Nasal cavity respiratory epithelium epithelial cell of viscerocranial mucosa (primary cell): ENCODE measurements at places on chromosomes 7 and 10. TPM values are rescaled to one million over a fixed set of nuclear protein-coding genes. Genes with fewer than 3 reads are reported as not detected.

SPDYE9 gene
- not detected in 2 replicates for total RNA-seq

PON1 gene
- not detected in 2 replicates for total RNA-seq

CUBN gene
- total RNA-seq: under 0.01 and 0.71 TPM in 2 replicates

PAPSS2 gene
- total RNA-seq: 0.68 and 5.1 TPM in 2 replicates

SLC13A1 gene
- total RNA-seq: not detected in 2 replicates

TMEM270 gene
- total RNA-seq: not detected in 2 replicates

INA gene
- 0.07 and 0.34 TPM in 2 replicates for total RNA-seq

APBB1IP gene
- not detected in 2 replicates for total RNA-seq

C10orf90 gene
- total RNA-seq: not detected in 2 replicates

SPDYE3 gene
- not detected in 2 replicates for total RNA-seq

IQCE gene
- total RNA-seq: 6.2 and 13.4 TPM in 2 replicates
